KBM-7 (cell line): ENCODE measurements at places on chromosomes 7 and 10.

DNA sequence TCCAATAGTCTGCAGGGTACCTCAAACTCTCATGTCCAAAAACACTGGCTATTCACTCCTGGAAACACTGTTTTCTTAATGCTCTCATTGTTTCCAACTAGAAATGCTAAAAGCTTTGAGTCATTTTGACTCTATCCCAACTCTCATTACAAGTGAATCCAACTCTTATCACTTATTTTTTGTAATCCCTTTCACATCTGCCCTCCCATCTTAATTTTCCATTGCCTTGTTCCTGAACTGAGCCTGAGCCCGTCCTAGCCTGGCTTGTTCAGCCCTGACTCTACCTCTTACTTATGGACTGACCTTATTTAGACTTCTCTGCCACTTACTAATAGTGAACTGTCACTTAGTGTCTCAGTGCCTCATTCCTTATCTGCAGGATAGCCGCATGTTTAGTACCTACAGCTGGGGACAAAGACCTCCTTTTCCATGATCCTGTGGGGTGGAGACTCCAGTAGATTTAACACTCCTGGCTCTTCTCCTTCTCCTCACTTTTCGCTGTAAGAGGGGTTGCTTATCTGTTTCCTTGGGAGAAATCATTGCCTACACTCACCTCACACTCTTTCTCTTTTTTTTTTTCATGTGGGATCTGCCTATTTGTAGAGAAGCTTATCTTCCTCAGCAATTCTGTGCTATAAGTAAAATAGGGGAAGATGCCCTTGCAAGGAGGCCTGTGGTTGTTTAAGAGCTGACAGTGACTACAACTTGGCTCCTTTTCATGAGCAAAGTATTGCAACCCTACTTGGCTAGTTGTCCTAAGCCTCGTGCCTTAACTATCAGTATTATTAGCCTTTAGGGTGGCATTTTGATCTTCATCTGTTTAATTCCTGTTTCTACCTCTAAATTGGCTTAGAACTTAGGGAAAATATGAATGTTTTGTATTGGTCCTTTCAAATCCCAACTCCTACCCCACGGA, 56.4 kb downstream of the SLC16A12 start:
- no peak for DNase-seq

GRCh38 chr7:145293754-145294153, 457.9 kb upstream of the TPK1 start:
- DNase-seq = no peak

DNA sequence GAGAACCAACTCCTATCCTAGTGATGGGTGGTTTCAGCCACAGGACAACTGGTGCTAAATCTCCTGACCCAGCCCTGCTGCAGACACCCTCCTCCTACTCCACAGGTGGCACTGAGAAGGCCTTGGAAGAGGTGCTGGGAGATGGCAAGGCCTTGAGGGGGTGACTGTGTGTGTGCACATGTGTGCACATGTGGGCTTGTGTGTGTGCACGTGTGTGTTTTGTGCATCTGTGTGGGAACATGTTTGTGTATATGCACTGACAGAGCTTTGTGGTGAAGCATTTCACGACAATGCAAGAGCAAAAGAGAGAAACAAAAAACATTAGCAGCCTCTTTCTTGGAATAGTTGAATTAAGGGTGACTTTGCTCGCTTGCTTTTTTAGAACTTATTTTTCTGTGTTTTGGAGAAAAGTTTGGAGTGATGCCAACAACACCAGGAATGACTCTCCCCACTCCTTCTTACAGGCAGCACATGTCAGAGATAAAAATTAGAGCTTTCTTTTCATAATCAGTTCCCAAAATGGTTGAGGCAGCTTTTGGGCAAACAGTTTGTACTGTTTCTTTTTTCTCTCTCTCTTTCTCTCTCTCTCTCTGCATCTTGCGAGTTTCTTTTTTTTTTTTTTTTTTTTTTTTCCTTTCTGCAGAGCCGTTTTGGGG, 69.5 kb downstream of the SEC61G start:
- DNase-seq = no peak

DNA sequence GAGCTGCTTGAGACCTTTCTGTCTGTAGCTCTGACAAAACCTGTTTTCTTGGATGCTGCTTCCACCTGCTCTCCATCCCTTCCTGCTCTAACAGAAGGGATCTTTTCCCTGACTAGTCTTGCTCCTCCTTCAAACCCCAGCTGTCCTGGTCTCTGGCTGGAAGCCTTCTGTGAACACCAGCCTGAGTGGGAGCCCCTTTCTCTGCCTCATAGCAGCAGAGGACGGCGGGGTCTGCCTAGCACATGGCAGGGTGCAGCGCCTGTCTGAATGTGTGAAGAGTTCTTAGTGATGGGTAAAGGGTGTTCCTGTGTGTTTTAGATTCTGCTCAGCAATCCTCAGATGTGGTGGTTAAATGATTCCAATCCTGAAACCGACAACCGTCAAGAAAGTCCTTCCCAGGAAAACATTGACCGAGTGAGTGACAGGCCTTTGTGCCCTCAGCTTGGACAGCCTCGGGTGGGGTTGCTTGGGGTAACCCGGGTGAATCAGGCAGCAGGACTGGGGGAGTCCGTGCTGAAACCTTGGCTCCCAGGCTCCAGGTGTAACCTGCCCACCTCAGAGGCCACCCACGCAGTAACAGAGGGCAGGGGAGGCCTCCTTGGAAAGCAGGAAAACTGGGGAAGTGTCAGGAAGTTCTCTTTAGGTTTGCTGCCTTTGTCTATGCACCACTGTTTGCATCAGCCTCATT, 34.1 kb downstream of the NUB1 start:
- DNase-seq = no peak

- no peak for DNase-seq
Measured at GRCh38 chr7:45215601-45216062, 58.0 kb downstream of the RAMP3 start.
